ENCODE measurements at places on chromosomes 3 and 15.

- DNase-seq, result no peak
These were observed 457.5 kb downstream of the NSUN3 start for GRCh38 chr3:94520364-94520763.

GRCh38 chr3:50665081-50665840, 9.5 kb upstream of the DOCK3 start:
- DNase-seq, result no peak

DNA sequence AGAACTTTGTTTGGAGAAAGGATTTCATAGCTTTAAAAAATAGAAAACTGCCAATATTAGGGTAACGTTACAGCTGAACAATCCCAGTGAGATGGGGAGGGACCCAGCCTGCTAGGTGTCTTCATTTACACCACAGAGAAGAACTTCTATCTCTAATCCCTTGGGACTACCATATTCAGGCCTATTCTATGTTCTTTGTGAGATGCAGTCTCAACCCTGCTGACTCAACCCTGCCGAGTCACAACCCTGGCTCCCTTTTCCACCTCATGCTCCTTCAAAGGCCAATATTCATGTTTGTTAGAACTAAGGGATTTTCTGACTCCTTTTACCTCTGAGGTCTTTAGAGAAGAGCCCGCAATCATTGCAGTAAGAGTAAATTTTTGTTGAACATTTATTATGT, 350.5 kb downstream of the EPHB1 start:
- DNase-seq, result no peak

GRCh38 chr3:152664766-152665165, 170.2 kb upstream of the P2RY1 start:
- no peak for DNase-seq

GRCh38 chr15:77168141-77168540, 97.2 kb upstream of the TSPAN3 start:
- no peak for DNase-seq

DNA sequence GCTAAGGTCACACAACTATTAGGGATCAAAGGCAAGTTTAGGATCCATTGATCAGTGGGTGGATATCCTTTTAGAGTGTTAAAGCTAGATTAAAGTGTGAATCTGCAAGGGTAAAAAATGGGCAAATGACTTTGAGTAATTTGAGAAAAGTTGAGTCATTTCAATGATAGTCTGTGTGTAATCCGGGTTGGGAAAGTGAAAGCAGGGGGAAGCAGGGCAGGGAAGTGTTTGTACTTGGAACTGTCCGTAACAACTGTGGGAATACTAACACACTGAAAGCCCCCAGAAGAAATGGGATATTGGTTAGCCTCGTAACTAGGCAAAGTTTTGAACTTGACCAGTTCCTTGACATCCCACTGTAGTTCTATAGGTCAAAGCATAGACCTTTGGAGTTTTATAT, 187.2 kb upstream of the SLITRK3 start:
- DNase-seq, result no peak

GRCh38 chr15:93314245-93314644, 225.2 kb upstream of the RGMA start:
- no peak for DNase-seq
